ENCODE measurements at places on chromosomes 1 and 21. TPM values are rescaled to one million over a fixed set of nuclear protein-coding genes. Genes with fewer than 3 reads are reported as not detected.

GRCh38 chr1:114345930-114346479 is 165.0 kb downstream of the TRIM33 start:
- peaks cover 44% of the 10 kb centered on the region for H3K4me1 ChIP-seq
- H3K36me3 ChIP-seq: no peaks in the 10 kb centered on the region
- no peak overlapping the region for H3K27ac ChIP-seq
- H3K27me3 ChIP-seq: no peaks in the 10 kb centered on the region
- DNase-seq: no peak

DNA sequence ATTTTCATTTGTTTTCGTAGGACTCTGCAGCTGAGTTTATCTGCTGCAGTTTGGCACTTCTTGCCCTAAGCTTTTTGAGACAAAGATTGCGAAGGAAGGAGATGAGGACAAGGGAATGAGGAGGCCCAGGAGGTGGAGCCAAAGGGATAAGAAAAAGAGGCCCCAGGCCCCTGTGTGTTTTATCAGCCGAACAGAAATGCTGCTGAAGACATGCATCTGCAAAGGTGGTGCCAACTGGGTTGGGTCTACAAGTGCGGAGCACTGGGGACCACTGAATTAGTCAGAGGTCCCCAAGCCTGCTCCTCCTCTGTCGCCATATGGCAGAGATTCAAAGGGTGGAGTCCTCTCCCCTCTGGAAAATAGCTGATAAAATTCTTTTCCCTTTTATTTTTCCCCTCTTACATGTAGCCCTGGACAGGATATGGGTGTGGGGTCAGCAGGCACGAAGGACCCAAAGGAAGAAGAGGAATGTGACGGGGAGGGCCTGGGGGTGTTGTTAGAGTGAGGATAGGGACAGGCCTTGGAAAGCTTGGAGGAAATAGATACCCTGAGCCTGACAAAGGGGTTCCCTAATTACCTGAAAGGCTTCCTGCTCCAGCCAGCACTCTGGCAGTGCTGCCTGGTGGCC is 2.7 kb downstream of the CD34 start:
- H3K27ac ChIP-seq: no peak overlapping the region
- H3K36me3 ChIP-seq: no peaks in the 10 kb centered on the region
- no peak for DNase-seq
- H3K27me3 ChIP-seq: peaks cover 15% of the 10 kb centered on the region

DNA sequence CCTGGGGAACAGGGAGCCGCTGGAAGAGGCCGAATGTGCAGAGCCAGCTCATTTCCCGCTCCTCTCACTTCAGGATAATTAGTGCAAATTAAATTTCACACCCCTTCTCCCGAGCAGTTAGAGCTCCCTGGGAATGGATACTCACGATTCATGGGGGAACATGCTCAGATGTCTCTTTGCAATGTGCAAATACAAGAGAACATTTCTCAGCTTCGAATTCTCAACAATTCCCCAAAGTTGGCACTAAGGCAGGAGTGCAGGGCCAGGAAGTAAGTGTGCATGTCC is 54.9 kb downstream of the CAMK2N1 start:
- no peaks in the 10 kb centered on the region for H3K36me3 ChIP-seq
- H3K4me3 ChIP-seq: no peak overlapping the region
- no peaks in the 10 kb centered on the region for H3K27me3 ChIP-seq

- no peaks in the 10 kb centered on the region for H3K36me3 ChIP-seq
- H3K4me3 ChIP-seq: no peak overlapping the region
- peaks cover 33% of the 10 kb centered on the region for H3K27me3 ChIP-seq
- no peak for DNase-seq
These were observed 5.8 kb downstream of the OLIG1 start for GRCh38 chr21:33075596-33076195.

DNA sequence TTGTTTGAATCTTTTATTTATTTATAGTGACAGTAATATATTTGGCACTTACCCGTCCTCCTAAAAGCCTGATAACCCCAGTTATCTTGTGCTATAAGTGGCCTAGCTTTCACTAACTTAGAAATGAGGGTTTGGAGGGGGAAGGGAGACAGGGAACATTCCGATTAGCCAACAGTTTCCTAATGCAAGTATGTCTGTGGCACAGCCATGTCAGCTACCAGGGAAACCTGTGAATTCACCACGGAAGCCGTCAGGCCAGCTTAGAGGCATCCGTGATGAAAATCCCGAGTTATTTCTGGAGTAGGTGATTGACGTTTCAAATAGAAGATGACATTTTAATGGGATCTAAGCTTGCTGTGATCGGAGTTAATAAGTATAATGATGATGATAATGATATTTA is 39.4 kb upstream of the BCL10 start:
- DNase-seq: no peak
- H3K27me3 ChIP-seq: peaks cover 14% of the 10 kb centered on the region
- no peak overlapping the region for H3K27ac ChIP-seq
- H3K4me1 ChIP-seq: no peaks in the 10 kb centered on the region
- H3K4me3 ChIP-seq: no peak overlapping the region

DNA sequence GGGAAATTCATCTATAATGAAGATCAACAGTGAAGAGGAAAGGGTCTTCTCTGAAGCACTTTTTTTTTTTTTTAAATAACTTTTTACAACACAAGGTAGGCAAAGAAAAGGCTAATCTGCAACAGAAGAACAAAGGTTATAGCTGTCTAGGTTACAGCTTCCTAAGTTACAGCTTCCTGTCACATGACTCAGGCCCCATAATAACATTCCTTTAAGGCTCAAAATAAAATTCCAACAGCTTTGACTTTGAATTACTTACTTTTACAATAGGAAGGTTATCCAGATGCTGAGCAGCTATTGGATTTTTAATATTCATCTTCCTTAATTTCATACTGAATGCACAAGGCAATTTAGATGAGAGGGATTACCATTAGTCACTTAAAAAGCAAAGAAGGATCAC is 40.4 kb upstream of the TMEM61 start:
- no peaks in the 10 kb centered on the region for H3K36me3 ChIP-seq
- H3K27ac ChIP-seq: no peak overlapping the region
- H3K4me3 ChIP-seq: no peak overlapping the region
- DNase-seq: no peak

DNA sequence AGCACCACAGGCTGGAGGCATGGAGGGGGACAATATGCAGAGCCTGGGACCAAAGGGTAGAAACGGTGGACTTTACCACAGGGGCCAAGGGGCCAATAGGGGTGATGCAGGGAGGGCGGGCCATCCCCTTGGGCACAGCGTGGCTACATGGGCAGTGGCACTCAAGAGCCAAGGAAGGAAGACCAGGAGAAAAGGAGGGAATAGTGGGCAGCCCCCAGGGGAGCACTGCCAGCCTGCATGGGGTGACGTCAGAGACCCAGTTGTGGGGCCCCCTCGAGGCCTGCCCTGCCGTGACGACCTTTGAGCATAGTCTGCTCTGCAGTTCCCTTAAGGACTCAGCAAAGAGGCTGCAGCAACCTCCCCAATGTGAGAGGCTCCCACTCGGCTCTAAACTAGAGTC is 95.5 kb upstream of the TMPRSS2 start:
- H3K27me3 ChIP-seq: no peaks in the 10 kb centered on the region
- H3K36me3 ChIP-seq: no peaks in the 10 kb centered on the region
- H3K4me3 ChIP-seq: no peak overlapping the region
- H3K27ac ChIP-seq: no peak overlapping the region
- no peaks in the 10 kb centered on the region for H3K4me1 ChIP-seq

DNA sequence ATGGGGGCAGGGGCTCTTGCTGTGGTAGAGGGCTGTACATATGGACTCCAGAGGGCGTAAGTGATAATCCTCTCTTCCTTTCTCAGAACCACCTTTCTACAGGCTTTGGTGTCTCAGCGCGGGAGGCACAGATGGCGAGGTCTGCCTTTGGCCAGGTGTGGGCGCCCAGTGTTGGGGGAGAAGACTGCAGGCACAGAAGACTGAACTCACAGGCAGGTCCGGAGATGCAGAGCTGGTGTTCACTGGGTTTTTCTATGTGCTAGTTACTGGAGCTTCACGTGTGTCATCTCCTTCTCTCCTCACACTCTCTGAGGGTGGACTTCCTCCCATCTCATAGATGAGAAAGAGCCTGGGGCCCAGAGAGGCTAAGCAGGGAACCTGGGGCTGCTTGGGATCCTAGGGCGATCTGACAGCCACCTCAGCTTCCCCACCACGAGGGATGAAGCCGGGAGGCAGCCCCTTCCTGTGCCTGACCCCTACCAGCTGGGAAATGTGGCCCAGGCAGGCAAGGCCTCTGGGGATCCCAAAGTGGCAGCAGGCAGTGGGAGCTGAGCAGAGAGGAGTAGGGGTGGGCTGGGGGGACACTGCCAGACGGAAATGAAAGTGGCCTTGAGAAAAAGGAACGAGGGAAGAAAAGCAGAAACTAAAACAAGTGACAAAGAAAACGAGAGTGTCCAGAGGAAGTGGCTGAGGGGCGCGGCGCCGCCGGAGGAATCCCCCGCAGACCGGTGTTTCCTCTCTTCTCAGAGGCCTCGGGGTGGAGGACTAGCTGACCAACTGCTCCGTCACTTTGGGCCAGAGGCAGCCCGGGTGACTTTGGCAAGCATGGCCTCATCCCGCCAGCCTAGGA is 191.6 kb downstream of the HIVEP3 start:
- peaks cover 34% of the 10 kb centered on the region for H3K4me1 ChIP-seq
- no peak for DNase-seq
- H3K27ac ChIP-seq: no peak overlapping the region
- no peaks in the 10 kb centered on the region for H3K27me3 ChIP-seq

DNA sequence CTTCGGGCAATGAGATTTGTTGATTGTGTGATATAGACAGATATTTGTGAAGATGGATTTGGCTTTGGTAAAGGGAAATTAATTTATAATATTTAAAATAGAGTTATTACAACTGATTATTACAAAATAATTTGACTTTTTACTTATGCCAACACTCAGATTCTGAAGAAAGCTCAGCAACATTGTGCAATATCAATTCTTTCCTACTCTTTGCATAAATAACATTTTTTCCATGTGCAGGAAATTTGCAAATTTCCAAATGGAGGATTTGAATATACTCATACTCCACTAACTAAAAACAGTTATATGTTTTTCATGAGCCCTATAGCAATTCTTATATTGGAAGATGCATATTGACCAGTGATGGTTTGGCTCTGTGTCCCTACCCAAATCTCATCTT is 676.4 kb upstream of the ADAMTS5 start:
- H3K4me3 ChIP-seq: no peak overlapping the region
- no peaks in the 10 kb centered on the region for H3K4me1 ChIP-seq
- no peak for DNase-seq
- H3K27me3 ChIP-seq: no peaks in the 10 kb centered on the region
- H3K36me3 ChIP-seq: no peaks in the 10 kb centered on the region

GRCh38 chr1:59703918-59704378 is 110.8 kb upstream of the HOOK1 start:
- H3K4me3 ChIP-seq: no peak overlapping the region
- H3K36me3 ChIP-seq: no peaks in the 10 kb centered on the region
- no peaks in the 10 kb centered on the region for H3K27me3 ChIP-seq
- DNase-seq: no peak
- H3K4me1 ChIP-seq: no peaks in the 10 kb centered on the region
- no peak overlapping the region for H3K27ac ChIP-seq

- no peaks in the 10 kb centered on the region for H3K27me3 ChIP-seq
- H3K4me3 ChIP-seq: no peak overlapping the region
These were observed 27.5 kb downstream of the OVGP1 start for GRCh38 chr1:111399792-111400610.

- H3K36me3 ChIP-seq: no peaks in the 10 kb centered on the region
- no peaks in the 10 kb centered on the region for H3K27me3 ChIP-seq
- no peak for DNase-seq
- no peaks in the 10 kb centered on the region for H3K4me1 ChIP-seq
- H3K4me3 ChIP-seq: no peak overlapping the region
- H3K27ac ChIP-seq: no peak overlapping the region
These were observed 148.3 kb downstream of the ACTL8 start for GRCh38 chr1:17903386-17903785.

DNA sequence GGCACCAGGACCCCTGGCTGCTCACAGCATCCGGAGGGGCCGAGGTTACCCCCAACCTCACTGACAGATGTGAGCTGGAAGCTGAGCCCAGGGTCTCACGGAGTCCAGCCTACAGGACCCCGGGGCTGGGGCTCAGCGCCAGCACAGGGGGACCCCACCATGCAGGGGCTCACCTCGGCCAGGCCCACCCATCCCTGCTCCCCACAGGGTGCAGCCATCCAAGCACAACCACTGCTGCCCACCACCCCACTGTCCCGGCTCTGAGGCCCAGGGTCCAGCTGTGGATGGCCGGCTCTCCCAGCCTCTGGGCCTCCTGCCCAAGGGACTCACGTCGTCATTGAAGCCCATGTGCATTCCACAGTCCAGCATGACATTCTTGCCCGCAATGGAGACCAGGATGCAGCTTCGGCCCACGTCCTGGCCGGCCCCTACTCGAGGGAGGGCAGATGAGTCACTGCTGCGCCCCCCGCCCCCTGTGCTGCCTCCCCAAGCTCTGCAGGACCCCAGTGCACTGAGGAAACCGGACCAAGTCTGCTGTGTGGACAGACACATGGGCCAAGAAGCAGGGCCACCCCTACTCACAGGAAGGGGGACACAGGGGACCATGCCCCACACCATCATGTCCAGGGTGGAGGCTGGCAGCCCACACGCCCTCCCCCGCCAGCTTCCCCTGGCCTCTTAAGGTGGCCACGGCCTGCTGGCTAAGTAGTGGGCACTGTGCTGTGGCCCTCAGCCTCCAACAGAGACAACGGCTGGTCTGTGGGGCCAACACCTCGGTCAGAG is 3.6 kb downstream of the INTS11 start:
- H3K4me3 ChIP-seq: no peak overlapping the region
- H3K27ac ChIP-seq: no peak overlapping the region
- no peaks in the 10 kb centered on the region for H3K27me3 ChIP-seq
- H3K36me3 ChIP-seq: peaks cover 7% of the 10 kb centered on the region
- peaks cover 24% of the 10 kb centered on the region for H3K4me1 ChIP-seq

- no peaks in the 10 kb centered on the region for H3K36me3 ChIP-seq
- H3K27me3 ChIP-seq: no peaks in the 10 kb centered on the region
- no peak for DNase-seq
- H3K4me1 ChIP-seq: no peaks in the 10 kb centered on the region
- H3K27ac ChIP-seq: no peak overlapping the region
- H3K4me3 ChIP-seq: no peak overlapping the region
These were observed 190.6 kb downstream of the FMN2 start for GRCh38 chr1:240282061-240282830.

DNA sequence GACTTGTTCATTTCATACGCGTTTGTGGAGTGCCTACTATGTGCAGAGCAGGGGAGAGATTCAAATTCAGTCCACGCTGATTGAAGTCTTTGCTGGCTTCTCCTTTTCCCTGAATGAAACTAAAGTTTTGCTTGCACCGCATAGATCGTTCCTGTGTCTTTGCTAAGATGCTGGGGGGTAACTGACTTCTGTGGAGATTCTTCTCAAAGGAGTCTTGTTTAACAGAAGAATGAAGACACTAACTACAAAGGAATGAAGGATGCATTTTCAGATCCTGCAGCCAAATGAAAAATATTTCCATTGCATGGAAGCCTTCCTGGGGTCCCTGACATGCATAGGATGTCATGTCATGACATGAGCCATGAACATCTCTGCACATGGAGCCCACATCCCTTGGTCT is 26.9 kb upstream of the H6PD start:
- H3K27me3 ChIP-seq: peaks cover 21% of the 10 kb centered on the region
- H3K36me3 ChIP-seq: no peaks in the 10 kb centered on the region
- peaks cover 9% of the 10 kb centered on the region for H3K4me1 ChIP-seq
- no peak for DNase-seq

IFI44L gene
- total RNA-seq: 1.4 TPM

PHF13 gene
- 12.5 TPM for total RNA-seq

TNFRSF8 gene
- 1.9 TPM for total RNA-seq

ANGPTL7 gene
- total RNA-seq: not detected

ARPC5 gene
- total RNA-seq: 146 TPM

CR2 gene
- 1.6 TPM for total RNA-seq

CELF3 gene
- total RNA-seq: not detected

GPA33 gene
- total RNA-seq: 0.66 TPM

TMEM52 gene
- total RNA-seq: 0.94 TPM

TSTD1 gene
- total RNA-seq: 46.1 TPM

UBE2U gene
- total RNA-seq: not detected

DSCAM gene
- not detected for total RNA-seq
